ENCODE measurements at places on chromosomes 7 and 10.

GRCh38 chr10:51244748-51245490, 170.6 kb downstream of the PRKG1 start:
- peak; percentile 89 for DNase-seq

DNA sequence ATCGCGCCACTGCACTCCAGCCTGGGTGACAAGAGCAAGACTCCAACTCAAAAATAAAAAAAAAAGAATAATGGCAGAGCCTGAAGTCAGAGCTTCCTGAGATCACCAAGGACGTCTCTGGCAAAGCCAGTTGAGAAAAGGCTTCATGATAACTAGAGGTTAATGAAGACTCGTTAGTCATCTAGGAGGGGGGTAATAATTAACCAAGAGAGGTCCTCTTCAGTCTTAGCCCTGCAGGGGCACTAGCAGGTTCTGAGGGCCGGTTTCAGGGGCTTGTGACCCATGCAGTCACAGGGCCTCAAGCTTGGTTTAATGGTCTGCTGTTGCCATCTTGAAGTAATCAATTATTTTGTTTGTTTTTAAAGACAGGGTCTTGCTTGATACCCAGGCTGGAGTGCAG, 28.6 kb upstream of the PROSER2 start:
- no peak for DNase-seq

GRCh38 chr7:87658553-87658952, 30.4 kb downstream of the RUNDC3B start:
- no peak for DNase-seq

- DNase-seq: peak; percentile 39
Observed at GRCh38 chr7:12493407-12493806, 77.1 kb upstream of the SCIN start.

DNA sequence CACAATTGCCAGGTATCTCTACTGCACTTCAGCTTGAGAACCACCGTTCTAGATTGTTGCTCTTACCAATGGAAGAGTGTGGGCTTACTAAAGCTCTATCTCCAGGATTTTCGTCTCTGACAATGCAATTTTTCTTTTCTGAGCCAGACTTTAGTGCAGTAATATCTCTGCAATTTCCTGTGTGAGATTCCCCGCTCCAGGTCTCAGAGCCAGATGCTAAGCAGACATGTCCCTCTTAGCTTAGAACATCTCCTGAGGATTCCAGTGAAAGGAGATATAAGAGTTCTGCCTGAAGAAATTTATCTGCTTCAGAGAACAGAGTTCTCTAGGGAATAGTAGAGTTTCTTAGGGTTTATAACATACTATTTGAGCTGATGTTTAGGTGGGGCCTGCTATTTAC, 82.0 kb downstream of the SND1 start:
- no peak for DNase-seq

- no peak for DNase-seq
Observed at GRCh38 chr10:9450801-9451200, 1396.3 kb downstream of the GATA3 start.

DNA sequence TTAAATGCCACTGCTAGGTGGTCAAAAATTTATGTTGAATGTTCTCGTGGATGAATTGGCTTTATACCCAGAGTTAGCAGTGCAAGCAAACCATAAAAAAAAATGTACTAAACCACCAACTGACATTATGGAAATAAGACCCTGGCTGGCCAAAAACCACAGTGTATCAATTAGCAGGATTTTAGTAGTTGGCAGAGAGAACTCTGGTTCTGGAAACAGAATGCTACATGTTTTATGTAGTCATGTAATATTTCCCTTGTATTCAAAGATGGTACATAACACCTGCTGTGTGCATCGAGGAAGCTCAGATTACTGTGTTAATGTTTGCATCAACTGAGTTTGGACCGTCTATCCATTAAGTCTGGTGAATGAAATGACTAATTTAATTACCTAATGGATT, 618.5 kb downstream of the CCSER2 start:
- DNase-seq: no peak

DNA sequence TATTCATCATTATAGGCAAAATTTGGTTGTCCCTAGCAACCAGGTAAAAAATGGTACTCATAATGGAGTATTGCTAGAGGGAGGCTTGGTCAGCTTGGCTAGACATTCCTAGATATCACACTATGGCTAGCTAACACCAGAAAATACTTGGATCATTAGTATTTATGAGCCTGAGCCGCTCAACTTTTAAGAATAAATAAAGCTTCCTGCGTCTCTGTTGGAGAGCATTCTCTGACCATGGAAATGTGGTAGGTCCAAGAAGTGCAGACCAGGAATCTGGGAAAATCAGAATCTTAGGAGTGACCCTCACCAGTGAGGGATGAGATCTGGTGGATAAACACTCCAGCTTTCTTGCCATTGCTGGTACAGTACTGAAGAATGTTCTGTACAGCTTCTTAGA, 157.6 kb upstream of the AGR3 start:
- DNase-seq: no peak

- DNase-seq: no peak
Observed at GRCh38 chr7:37391791-37392672, 56.6 kb downstream of the ELMO1 start.

DNA sequence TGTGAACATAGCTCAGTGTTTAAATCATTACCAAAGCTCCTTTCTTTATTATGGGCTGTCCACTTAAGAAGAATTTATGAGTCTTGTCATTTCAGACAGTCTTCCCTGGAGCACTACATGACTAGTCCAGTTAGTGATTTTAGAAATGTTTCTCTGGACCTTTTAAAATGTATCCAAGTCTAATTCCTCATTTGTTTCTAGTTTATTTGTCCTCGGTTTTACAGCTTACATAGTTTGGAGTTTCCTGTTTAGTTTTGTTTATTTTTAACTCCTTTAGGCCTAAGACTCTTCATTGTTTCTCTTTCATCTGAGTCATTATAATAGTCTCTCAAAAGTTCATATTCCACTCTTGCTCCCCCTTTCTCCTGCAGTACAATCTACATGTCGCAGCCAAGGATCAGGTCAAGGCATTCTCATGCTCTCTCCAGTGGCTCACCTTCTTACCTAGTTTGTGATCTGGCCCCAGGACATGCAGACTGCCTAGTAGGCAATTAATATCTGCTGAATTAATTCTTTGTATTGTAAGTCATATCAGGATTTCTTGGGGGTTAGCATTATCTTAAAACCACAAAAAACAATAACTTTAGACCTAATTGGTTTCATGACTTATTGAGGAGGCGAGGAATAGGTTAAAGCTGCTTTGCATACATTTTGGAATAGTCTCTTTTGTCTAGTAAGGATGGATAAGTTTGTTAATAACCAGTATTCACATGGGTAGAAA, 93.8 kb downstream of the MAPK8 start:
- DNase-seq: no peak

DNA sequence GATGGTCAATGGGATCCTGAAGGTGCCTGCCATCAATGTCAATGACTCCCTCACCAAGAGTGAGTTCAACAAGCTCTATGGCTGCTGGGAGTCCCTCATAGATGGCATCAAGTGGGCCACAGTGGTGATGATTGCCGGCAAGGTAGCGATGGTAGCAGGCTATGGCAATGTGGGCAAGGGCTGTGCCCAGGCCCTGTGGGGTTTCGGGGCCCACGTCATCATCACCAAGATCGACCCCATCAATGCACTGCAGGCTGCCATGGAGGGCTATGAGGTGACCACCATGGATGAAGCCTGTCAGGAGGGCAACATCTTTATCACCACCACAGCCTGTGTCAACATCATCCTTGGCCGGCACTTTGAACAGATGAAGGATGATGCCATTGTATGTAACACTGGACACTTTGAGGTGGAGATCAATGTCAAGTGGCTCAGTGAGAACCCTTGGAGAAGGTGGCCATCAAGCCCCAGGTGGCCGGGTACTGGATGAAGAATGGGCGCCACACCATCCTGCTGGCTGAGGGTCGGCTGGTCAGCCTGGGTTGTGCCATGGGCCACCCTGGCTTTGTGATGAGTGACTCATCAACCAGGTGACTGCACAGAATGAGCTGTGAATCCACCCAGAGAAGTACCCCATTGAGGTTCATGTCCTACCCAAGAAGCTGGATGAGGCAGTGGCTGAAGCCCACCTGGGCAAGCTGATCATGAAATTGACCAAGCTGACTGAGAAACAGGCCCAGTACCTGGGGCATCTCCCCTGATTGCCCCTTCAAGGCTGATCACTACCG, 63.0 kb upstream of the ANTXRL start:
- no peak for DNase-seq

DNA sequence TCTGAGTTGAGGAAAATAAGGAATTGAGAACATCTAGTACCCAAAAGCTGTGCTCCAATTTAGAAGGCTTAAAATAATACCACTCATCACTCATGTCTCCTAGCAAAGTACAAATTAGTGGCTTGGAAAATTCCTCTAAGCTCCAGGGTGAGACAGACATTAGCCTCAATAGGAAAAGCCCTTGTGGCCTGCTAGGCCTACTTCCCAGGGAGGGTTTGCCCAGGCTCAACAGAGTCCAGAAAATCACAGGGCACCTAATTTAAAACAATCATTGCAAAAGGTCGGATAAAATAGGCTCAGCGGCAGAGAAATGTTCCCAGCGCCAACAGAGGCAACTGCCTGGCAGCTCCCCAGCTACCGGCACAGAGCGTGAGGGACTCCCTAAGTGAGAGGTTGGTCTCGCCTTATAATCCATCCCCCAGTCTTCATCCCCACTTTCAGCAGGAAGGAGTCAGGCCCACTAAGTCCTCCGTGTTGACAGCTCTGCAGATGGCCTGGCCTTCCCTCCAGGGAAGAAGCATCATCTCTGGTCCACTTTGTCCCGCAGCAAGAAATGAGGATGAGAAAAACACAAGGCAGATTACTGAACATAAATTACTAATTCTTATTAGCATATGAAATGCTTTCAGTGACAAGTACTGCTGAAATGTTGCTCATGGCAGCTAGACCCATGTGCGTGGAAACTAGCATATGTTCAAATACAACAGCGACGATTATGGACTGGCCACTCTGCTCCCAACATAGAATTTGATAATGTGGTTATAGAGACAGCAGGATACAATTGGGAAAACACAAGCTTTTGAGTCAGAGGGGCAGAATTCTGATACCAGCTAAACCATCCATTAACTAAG, 1177.7 kb upstream of the AUTS2 start:
- peak; percentile 26 for DNase-seq

DNA sequence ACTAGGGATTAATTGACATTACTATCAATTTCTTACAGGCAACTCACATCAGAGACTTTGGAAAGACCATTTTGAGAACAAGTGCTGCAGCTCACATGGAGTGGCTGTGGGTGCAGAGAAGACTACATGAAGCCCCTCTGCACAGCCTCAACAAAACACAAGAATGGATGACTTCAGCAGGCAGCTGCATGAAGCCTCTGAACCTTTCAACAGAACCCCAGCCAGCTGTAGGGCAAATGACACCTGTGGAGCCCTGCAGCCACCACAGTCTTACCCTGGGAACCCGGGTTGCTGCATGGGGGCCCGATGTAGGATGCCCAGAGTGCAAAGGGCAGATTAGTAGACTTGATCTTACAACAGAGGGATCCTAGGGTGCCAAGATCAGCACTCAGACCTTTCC, 62.0 kb upstream of the CAMK2B start:
- DNase-seq: no peak

GRCh38 chr10:132632091-132632561, 94.5 kb downstream of the INPP5A start:
- DNase-seq: no peak

GRCh38 chr7:105011831-105012502, 2.0 kb upstream of the KMT2E start:
- DNase-seq: peak; percentile 22

DNA sequence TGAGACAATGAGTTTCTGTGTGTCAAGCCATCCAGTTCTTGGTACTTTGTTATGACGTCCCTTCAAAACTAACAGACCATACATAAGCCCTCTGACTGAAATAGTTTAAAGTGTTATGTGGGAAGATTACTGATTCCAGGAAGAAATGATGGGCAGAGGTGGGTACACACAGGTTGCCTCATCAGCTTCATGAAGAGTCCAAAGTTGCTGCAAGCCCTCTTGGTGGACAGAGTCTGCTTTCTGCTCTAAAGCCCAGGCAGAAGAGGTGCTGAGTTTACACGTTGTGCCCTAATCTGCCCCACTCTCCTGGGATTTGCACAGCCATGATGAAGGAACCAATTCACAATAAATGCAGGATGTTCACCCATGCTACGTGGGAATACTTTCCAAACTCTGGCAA, 187.4 kb downstream of the PARD3 start:
- DNase-seq: no peak

DNA sequence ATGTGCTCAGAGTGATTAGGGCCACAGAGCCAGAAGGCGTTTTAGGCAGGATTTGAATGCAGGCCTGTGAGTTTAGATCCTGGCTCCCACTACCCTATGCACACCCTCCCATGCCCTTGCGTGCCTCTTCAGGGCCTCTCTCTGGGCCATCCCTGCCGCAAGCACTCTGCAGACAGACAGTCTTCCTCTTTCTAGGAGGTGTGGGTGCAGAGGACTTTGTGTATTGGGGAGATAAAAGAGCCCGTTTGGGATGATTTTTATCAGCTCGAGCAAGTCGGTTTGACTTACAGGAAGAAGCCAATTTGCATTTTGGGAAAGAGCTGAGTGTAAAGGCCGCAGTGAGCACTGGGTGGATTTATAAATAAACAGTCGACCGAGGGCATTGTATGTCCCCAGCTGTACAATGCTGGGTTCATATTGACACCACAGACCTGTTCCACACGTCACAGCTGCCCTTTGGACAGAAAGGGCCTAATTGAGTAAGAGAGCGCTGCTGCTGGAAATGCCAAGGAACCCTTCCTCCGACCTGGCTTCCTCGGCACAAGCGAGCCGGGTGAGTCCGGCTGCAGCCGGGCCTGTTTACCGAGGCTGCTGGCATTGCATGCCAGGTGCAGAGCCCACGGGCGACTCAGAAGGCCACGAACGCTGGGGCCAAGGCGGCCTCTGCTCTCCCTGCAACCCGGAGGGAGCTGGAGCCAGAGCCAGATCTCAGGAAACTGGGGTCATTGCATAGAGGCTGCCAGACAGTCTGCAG, 25.1 kb downstream of the ZMIZ1 start:
- DNase-seq: peak; percentile 70

- DNase-seq: peak; percentile 67
Observed at GRCh38 chr7:151875942-151876898, 695 bp downstream of the PRKAG2 start.

- no peak for DNase-seq
Observed at GRCh38 chr7:27115221-27116026, 12.9 kb upstream of the HOXA2 start.

- no peak for DNase-seq
Observed at GRCh38 chr7:40327113-40327512, 192.3 kb downstream of the SUGCT start.

DNA sequence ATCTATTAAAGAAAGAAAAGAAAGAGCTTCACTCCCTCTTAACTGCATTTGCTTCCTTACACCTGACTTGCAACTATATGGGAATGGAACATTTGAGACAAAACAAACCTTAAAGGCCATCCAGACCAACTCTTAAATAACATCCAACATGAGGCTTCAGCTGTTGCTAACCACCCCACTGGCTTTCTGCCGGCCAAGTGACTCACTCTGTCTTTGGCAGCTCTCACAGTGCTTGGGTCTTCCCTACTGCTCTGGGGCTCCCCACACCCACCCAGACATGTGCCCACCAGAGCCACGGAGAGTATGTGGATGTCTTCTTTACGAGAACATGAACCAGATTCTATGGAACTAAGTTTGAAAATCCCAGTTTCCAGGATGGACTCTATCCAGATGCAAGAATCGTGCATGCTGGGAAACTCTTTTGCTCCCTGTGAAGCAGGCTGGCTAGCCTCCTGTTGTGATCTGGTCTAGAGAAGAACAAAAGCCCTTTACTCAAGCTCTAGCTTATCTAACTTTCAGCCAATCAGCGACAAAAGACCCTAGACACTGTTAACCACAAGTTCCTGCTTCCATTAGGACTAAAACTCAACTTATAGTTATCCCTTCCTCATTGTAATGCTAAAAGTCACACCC, 245.7 kb downstream of the TCERG1L start:
- DNase-seq: peak; percentile 38
